ENCODE measurements at places on chromosomes 7 and 10. TPM values are rescaled to one million over a fixed set of nuclear protein-coding genes. Genes with fewer than 3 reads are reported as not detected.

DNA sequence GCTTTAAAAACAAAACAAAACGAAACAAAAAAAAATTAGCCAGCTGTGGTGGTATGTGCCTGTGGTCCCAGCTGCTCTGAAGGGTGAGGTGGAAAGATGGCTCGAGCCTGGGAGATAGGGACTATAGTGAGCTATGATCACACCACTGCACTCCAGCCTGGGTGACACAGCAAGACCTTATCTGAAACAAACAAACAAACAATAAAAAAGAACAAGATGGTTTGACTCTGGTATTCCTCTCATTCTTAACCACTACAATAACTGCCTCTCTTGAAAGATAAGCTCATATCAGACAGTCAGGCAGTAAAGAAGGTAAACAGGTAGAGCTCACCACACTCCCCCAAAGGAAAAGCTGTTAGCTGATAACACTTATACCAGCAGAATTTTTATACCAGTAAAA is 14.1 kb upstream of the DUSP5 start:
- no peak for DNase-seq

- no peak for DNase-seq
Measured at GRCh38 chr7:125061776-125062397, 132.3 kb upstream of the POT1 start.

- DNase-seq: no peak
Measured at GRCh38 chr7:100152404-100152803, 3.7 kb downstream of the LAMTOR4 start.

- DNase-seq: peak; percentile 40
Measured at GRCh38 chr10:22022257-22023032, 18.9 kb upstream of the DNAJC1 start.

DNA sequence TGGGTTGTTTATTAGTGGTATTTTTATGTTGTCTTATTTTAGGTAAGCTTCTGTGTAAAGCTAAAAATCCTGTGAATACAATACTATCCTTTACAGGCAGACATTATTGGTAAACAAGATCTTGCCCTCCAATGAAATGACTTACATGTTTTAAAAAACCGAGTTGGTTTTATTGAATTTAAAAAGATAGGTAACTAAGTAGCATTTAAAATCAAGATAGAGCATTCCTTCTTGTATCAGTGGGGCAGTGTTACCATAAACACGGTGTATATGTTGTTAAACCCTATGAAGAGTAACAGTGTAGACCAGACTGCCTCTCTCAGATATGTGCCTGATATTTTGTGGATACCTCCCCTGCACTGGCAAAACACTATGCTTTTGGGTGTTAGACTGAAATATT is 81.0 kb downstream of the SNX10 start:
- DNase-seq: no peak

- no peak for DNase-seq
Measured at GRCh38 chr10:7405637-7406036, 5.2 kb downstream of the SFMBT2 start.

DNA sequence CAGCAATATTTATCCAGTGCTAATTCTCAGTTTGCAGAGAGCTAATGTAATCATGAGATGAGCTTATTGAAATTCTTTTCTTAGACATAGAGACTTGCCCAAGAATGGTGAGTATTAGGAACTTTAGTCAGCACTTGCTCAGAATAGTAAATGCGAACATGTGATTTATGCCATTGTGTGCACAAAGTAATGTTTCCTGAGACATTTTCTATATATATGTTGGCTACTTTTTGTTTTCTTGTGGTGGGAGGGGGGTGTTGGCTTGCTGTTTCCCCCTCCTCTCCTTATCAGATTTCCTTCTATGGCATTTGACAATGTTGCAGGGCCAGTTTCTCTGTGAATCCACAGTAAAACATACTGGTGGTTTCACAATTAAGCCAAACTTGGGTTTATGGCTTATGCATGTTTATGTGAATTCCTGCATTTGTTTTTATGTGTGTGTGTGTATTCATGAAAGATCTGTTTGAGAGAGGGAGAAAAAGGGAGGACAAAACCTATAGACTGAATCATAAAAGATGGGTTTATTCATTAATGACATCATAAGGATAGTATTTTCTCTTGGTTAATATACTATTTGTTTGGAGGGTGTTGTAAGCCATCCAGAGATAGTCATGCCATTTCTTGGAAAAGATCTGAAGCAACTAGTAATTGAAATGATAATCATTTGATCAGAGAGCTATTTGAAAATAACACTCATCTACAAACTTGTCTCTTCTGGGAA is 36.3 kb downstream of the ARID5B start:
- no peak for DNase-seq

- DNase-seq: no peak
Measured at GRCh38 chr7:92478095-92478494, 349 bp upstream of the ERVW-1 start.

GRCh38 chr7:46363688-46364087 is 442.6 kb upstream of the IGFBP3 start:
- no peak for DNase-seq

GRCh38 chr10:105585171-105585570 is 944.1 kb downstream of the SORCS3 start:
- DNase-seq: no peak

DNA sequence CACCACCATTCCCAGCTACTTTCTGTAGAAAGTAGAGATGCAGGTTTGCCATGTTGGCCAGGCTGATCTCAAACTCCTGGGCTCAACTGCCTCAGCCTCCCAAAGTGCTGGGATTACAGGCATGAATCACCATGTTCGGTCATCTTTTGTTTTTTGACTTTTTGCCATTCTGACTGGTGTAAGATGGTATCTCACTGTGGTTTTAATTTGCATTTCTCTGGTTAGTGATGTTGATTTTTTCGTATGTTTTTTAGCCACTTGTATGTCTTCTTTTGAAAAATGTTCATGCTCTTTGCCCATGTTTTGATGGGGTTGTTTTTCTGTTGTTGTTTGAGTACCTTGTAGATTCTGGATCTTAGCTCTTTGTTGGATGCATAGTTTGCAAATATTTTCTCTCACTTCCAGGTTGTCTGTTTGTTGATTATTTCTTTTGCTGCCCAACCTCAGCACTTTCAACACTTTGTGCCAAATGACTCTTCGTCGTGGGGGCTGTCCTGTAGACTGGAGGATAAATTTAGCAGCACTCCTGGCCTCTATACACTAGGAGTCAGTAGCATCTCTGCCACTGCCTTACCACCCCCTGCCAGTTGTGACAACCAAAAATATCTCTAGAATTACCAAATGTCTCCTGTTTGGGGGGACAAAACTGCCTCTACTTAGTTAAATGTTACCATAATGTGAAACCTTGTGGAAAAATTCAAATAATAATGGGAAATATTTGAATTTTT is 6.5 kb upstream of the CPED1 start:
- DNase-seq: no peak

- no peak for DNase-seq
Measured at GRCh38 chr10:95530561-95530960, 30.6 kb downstream of the SORBS1 start.

DNA sequence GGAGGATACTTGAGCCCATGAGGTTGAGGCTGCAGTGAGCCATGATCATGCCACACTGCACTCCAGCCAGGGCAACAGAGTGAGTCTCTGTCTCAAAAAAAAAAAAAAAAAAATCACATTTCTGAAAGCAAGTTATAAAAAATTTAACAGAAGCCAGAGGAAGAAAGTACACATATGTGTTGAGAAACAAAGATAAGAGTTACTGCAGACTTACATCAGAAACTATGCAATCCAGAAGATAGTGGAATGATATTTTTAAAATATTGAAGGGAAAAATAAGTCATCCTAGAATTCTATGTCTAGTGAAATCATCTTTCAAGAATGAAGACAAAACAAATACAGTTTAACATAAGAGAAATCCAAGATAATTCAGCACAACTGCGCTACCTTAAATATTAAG is 46.9 kb downstream of the ZNF518A start:
- no peak for DNase-seq

DNA sequence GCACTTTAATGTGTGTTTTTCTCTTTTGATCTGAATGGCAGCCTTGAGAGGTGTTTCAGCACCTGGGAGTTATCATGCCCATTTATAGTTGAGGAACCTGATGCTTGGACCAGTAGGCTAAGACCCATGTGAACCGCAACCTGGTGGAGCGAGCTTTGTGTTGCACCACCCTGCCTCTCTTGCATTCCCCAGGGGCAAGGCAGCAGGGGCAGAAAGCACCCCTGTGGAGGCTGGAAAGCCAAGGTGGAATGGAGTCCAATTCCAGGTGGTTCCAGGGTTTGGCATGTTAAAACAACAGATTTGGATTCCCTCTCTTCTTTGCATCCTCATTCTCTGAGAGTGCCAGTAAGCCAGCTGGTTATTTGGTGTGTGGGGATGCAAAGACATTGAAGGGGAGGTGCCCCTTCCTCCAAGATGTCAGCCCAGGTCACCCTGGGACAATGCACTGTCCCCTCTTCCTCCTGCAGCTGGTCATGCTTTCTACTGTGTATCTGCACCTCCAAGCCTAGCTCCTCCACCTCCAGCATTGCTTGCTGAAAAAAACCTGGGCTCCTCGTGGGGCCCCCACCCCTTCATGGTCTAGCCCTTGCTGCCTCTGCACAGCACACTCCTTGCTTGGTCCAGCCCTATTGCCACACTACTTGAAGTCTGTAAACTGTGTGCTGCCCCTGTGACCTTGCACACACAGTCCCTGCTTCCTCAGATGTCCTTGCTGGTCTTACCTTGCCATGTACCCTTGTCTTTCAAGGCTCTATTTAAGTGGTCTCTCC is 5.6 kb upstream of the CDH23 start:
- no peak for DNase-seq

DNA sequence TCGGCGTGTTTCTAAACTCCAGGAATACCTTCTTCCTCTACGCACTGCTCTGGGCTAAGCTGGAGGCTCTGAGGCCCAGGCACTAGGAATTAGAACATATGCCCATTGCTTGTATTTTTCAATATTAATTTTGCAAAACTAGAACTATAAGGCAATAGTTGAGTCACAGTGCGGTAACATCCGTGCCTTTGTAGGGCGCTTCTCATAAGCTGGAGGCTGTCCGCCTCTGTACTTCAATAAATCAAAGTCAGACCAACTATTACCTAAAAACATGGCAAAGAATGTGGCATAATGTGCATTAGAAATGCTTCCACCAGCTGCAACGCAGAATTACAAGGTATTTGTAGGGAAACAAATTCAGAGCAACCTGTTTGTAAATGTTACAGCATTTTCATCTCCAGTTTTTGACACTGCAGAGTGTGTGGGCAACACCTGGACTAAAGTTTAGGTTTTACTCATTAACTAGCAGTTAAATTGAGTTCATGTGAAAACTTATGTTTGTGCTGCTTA is 440 bp upstream of the MINDY3 start:
- DNase-seq: no peak

DNA sequence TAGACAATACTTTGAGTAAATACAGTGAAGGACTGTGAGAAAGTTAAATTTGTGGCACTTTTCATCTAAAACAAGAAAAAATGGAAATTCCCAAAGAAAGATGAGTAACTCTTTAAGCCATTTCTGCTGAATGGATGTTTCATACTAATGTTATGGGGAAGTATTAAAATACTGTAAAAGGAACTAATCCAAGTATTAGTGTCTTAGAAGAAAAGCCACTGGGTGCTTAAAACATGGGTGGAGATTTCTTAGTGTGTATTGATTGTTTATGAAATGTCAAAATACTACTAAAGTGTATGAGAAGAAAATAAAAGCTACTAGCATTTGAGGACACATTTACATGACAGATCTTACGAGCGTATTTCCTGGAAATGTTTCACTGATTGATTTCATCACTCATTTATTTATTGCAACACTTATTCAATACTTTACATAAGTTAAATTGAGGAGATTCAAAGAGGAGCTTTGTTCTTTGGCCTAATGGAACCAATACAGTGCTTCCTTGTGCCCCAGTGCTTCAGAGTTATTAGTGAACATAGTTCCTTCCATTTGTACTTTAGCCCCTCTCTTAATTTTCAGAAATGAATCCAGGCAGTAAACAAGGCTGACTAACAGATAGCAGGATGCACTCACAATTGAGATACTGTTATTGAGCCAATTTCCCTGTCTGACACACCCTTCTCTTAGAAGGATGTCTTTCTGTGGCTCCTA is 155.5 kb upstream of the AHR start:
- DNase-seq: no peak

DNA sequence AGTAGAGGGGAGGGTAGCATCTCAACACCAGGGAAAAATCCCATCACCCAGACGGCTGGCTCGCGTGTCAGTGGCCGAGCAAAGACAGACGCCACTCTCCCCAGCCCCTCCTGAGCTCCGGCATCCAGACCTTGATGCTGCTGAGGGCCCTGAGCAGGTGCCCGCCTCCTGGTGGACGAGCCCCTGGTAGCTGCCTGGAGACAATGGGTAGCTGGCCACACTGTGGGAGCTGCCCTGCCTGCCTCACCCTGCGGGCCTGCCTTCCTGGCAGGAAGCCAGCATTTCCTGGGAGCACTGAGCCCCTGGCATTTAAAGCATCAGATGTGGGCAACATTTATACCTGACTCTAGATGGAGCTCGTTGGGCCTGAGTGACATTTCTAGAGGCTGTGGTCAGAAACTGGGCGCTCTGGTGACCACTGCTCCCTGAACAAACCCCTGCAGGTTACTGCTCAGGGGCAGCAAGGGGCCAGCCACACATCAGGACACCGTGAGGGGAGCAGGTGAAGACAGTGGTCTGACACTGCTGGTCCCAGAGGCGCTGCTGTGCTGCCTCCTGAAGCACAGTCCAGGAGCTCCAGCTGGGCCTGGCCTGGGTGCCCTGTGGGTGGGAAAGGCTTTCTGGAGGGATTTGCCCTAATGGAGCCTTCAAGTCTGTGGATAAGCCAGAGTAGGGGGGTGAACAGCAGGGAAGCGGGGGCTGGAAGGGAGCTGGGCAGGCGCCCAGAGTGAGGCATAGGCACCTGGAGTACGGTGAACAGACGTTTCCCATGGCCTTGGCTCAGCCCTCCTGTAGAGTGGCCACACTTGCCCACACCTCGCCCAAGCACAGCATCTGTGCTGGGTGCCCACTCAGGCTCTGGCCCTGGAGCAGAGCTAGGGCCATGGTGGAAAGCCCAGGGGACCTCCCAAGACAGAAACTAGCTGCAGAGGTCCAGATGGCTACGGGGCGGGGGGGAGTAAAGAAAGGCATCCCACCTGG is 138.7 kb downstream of the MAPK8 start:
- no peak for DNase-seq

- DNase-seq: no peak
Measured at GRCh38 chr10:76022366-76022765, 590.9 kb downstream of the LRMDA start.

Gene EN2
- 0.08 TPM for total RNA-seq

Gene ZNF485
- 2.0 TPM for total RNA-seq

Gene C10orf67
- 0.27 TPM for total RNA-seq

Gene TCTN3
- total RNA-seq: 20.2 TPM

Gene AKR1C3
- total RNA-seq: 60.2 TPM

Gene DMBT1
- total RNA-seq: not detected

Gene ZNF37A
- 8.1 TPM for total RNA-seq

Gene MYOF
- total RNA-seq: 33.0 TPM

Gene LIPJ
- total RNA-seq: not detected

Data from left cardiac atrium (tissue), 4 donors.